ENCODE measurements at places on chromosomes 1 and 21. TPM values are rescaled to one million over a fixed set of nuclear protein-coding genes. Genes with fewer than 3 reads are reported as not detected.

DNA sequence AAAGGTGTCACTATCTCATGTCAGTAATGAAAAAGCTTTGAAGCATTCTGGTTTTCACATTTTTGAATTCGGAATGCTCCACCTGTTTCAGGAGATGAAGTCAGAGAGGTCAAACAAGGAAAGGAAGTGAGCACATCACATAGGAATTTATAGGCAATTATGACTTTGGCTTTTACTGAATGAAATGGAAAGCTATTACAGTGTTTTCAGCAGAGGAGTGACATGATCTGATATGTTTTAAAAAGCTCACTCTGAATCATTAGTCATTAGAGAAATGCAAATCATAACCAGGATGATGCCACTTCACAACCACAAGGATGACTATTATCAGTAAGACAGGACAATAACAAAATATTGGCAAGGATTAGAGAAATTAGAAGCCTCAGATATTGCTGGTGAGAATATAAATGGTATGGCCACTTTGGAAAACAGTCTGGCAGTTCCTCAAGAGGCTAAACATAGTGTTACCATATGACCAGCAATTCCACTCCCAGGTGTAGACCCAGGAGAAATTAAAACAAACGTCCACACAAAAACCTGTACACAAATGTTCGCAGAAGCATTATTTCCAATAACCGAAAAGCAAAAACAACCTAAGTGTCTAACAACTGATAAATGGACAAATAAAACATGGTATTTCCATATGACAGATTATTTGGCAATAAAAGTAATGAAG lies 7.5 kb downstream of the TAF1A start:
- no peak for DNase-seq

- no peak for DNase-seq
Measured at GRCh38 chr1:94855307-94855700, 35.1 kb downstream of the SLC44A3 start.

- DNase-seq = no peak
Measured at GRCh38 chr1:93573940-93574469, 107.6 kb downstream of the BCAR3 start.

CLCA1 gene
- not detected for total RNA-seq

SMCP gene
- total RNA-seq = not detected

NBPF4 gene
- total RNA-seq = not detected
